ENCODE measurements at places on chromosomes 4 and X.

- no peak for DNase-seq
These were observed 70.7 kb upstream of the HPGD start for GRCh38 chr4:174592985-174593335.

DNA sequence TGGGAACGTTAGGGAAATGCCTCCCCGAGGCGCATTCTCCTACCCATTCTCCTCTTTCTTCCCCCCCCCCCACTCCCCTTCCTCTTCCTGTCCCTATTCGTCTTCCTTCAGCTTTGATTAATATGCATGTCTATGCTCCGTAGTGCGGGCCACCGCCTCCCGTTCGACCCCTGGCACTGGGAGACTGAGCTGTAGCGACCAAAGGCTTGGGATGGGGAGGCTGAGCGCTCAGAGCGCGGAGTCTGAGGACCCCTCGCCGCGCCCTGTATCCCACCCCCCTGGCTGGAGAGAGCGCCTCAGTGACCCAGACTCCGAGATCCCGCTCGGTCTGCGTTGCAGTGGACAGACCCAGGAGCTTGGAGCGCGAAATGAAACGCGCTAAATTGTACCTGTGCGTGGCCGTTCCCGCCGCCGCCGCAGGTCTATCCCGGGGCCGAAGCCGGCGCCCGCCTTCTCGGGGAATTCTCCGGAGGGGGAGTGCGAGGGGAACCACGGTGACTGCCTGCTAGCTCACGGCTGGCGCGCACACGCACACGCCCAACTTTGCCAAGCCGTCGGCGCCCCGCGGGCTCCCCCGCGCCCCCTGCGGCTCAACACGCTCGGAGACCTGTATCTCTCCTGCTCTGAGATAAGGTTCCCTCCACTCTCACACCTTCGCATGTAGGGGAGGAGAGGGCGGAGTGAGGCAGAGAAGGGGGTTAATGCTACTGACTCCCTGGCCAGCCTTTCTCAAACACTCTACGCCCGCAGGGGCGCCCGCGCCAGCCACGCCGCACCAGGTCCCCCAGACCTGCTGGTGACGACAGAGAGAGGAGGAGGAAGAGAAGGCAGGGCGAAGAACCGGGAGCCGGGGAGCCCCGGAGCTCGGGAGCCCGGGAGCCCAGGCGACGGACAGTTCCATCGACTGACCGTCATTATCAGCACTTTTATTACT lies 1.5 kb upstream of the PTCHD1 start:
- no peak for DNase-seq

- no peak for DNase-seq
These were observed 1060.5 kb upstream of the INTU start for GRCh38 chr4:126572264-126572663.

DNA sequence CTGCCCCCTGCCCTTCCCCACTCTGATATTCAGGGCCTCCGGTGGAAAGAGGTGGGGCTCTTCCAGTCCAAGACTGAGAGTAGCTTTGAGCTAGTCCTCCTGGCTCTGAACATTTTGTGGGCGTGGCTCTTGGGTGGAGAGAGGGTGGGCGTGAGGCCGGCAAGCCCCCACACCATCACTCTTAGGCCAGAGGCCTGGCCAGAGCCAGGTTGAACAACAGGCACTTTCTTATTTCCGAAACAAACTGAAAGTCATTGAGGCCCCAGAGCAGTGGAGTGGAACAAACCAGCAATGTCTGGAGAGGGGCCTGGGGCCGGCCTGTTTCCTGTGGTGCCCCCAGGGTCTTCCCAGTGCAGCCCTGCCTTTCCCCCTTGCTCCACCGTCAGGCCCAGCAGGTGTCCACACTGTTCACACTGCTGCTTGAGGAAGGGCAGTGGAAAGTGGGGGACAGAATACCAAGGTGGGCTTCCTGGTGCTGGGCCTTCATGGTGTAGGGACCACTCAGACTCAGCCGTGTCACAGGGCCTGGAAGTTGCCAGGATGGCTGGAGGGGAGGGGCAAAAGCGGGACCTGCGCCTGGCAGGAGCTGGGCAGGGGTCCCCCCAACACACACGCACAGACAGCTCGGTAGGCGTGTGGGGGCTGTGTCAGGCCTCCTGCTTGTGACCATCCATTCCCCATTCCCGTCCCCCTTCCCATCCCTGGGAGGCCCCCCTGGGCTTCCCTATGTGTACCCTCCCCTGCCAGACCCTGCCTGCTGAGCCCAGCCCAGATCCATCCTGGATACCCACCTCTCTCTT lies 2.9 kb downstream of the ADRA2C start:
- DNase-seq = no peak

GRCh38 chrX:68895341-68895755 lies 66.5 kb downstream of the EFNB1 start:
- DNase-seq = no peak

DNA sequence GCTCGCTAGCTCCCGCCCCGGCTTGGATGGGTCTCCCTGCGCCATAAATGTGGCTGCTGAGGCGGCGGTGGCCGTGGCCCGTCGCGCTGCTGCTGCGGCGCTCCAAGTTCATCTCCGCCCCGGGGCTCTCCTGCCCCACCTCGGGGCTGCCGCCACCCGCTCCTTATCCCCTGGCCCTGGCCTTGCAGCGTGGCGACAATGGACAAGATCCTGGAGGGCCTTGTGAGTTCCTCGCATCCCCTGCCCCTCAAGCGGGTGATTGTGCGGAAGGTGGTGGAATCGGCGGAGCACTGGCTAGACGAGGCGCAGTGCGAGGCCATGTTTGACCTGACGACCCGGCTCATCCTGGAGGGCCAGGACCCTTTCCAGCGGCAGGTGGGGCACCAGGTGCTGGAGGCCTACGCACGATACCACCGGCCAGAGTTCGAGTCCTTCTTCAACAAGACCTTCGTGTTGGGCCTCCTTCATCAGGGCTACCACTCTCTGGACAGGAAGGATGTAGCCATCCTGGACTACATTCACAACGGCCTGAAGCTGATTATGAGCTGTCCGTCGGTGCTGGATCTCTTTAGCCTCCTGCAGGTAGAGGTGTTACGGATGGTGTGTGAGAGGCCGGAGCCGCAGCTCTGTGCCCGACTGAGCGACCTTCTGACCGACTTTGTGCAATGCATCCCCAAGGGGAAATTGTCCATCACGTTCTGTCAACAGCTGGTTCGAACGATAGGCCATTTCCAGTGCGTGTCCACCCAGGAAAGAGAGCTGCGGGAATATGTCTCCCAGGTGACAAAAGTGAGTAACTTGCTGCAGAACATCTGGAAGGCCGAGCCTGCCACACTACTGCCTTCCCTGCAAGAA lies 763 bp downstream of the USP38 start:
- DNase-seq = no peak

- no peak for DNase-seq
These were observed 13.2 kb upstream of the CAPN6 start for GRCh38 chrX:111283446-111283845.

DNA sequence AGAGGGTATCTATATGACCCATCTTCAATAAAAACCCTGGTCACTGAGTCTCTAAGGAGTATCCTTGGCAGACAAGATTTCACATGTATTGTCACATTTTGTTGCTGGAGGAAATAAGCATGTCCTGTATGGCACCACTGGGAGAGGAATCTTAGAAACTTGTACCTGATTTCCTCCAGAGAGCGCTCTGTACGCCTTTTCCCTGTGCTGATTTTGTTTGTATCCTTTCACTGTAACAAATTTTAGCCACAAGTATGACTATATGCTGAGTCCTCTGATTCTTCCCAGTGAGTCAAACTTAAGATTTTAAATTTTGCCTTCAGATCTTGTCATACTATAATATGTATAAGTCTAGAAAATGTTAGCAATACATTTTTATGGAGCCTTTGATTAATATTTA lies 102.8 kb downstream of the ITIH6 start:
- no peak for DNase-seq

- DNase-seq = no peak
These were observed 36.1 kb upstream of the C4orf50 start for GRCh38 chr4:6054162-6054922.

DNA sequence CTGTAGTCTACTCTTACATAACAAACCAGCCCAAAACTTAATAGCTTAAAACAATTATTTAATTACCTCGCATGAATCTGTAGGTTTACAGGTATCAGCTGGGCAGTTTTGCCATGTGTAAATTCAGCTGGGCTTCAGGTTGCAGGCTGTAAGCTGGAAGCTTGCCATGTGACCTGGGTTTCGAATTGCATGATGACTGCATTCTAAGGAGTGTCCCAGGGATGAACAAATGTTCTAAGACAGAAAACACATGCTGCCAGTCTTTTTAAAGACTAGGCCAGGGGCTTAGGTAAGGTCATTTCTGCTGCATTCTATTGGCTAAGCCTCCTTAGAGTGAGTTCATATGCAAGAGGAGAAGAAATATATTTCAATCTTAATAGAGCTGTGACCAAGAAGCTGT lies 44.8 kb downstream of the GRIA2 start:
- DNase-seq = no peak

- no peak for DNase-seq
These were observed 63.2 kb downstream of the SEPSECS start for GRCh38 chr4:25096981-25097443.

DNA sequence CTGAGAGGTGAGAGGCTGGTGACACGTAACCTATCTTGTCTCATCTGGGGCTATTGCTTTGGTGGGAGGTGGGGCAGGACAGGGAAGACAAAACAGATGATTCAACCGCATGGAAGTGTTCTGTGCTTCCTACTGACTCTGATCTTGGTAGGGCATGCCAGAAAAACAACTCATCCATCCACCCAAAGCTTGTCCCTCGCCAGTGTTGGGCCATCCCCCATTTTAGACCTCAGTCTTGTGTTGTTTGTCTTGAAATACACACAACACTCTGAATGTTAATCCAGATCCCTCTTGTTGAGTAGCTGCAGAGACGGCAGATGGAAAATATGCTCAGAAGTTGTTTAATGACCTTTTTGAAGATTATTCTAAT lies 377 bp downstream of the CHRNA9 start:
- DNase-seq = no peak

All from stimulated activated CD4-positive, alpha-beta T cell treated with anti-CD3 and anti-CD28 coated beads, TNF-alpha, amount 100 ng/mL, for 1 hour (primary cell).